Stimulated activated CD8-positive, alpha-beta memory T cell treated with anti-CD3 and anti-CD28 coated beads, Interleukin-2, amount 100 ng/mL, for 1 hour (primary cell): ENCODE measurements at places on chromosomes 12 and 14.

- DNase-seq = no peak
These were observed 268.7 kb downstream of the TMEM132D start for GRCh38 chr12:129635021-129635685.

GRCh38 chr12:67928621-67929383, 60.4 kb upstream of the IFNG-AS1 start:
- DNase-seq = no peak

DNA sequence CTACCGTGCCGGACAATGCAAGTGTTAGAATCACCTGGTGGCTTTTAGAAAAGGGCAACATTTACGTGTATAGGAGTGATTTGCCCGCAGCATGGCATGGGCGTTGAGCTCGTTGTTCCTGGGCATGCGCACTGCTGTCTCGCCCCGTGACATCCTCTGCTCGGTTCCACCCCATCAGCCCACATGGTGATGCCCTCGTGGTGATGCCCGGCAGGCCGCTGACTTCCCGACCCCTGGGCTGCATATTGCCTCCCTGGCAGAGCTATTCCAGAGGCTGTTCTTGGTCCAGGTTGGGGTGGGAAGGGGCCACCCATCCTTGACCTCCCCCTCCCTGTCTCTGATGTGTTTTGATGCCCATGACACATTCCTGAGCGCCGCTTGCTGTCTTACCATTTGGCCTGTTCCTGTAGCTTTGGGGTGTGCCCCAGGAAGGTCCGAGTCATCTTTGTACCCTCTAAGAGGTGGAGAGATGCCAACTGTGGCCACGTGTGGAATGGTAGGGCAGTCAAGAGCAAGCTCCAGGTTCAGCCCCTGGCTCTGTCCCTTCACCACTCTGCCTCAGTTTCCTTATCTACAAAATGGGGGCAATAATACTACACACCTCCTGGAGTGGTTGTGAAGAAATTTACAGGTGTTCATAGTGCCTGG, 4.8 kb downstream of the HIP1R start:
- no peak for DNase-seq

DNA sequence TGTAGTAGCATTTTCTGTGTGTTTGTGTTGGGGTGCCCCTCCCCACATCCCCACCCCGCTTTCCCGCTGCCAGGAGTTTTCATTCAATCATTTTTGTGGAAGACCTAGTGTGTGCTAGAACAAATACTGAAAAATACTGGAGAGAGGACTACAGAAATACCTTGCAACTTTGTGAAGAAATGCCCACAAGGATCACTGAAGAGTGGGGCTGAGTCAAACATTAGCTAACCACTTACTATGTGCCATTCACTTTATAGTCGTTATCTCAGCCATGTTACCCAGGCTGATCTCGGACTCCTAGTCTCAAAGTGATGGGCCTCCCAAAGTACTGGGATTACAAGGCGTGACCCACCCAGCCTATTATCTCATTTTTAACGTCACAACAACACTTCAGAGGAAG, 559 bp upstream of the LMBR1L start:
- DNase-seq = no peak

GRCh38 chr12:34033628-34034296, 11.5 kb downstream of the ALG10 start:
- DNase-seq = no peak

DNA sequence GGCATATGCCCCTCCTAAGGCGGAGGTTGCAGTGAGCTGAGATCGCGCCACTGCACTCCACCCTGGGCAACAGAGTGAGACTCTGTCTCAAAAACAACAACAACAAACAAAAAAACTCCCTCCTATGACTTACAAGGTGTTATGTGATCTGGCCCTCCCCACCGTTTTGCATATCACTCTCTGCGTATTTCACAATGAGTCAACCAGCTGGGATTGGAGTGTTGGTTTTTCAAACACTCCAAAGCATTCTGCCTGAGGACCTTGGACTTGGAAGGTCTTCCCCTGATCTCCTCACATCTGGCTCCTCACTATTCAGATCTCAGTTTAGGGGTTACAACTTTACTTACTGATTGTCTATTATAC, 14.0 kb downstream of the MANSC1 start:
- DNase-seq = no peak

DNA sequence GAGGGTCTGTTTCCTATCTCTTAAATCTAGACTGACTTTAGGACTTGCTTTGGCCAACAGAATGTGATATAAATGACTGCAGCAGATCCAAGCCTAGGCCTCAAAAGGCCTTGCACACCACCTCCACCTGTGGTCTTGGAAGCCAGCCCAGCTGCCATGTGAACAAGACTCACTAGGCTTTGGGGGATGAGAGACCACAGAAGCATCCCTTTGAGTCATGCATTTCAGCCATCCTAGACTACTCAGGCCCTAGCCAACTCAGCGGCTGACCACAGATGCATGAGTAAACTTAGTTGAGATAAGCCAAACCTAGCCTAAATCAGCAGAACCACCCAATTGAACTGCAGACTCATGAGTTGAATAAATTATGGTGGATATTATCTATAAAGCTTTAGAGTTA, 87.7 kb downstream of the KCNH5 start:
- no peak for DNase-seq

DNA sequence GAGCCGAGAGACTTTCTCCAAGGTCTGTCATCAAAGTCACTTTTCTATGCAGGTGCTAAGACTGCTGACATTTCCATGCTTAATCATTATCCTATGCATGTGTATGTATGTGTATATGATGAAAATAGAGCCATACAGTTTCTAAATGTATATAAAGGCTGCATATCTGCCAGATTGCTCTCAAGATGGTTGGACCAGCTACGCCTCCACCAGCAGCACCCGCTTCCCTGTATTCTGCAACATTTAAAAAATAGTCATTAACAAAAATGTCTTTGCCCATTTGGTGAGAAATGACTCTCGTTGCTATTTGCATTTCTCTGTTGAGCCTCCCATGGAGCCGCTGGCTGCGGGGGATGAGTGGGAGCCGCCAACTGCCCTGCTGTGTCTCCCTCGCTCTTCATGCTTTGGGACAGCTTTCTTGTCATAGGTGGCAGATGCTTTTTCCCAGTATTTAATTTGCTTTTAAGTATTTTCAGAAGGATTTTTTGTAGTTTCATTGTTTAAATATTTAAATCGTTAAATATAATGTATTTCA, 54.7 kb downstream of the DYNC1H1 start:
- DNase-seq = no peak

GRCh38 chr12:120397824-120398540, 29.0 kb upstream of the MSI1 start:
- no peak for DNase-seq

GRCh38 chr14:31568671-31569070, 7.5 kb downstream of the NUBPL start:
- DNase-seq = no peak

DNA sequence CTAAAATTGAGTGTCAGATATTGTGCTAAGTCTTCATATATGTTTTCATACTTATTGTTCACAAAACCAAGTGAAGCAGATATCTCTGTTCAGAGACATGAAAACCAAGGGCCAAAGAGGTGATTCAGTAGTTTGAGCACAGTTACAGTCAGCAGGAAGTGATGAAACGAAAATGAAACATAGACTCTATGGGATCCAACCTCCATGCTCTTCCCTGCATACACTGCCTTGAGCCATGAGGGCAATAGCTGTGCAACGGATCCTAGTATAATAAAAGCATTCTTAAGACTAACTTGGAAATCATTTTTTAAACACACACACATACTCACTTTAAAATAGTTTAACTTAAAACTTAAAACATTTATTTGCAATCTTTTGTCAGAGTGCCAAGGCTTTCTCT, 27.9 kb downstream of the ESR2 start:
- no peak for DNase-seq

GRCh38 chr12:1885599-1886245, 32.7 kb downstream of the CACNA2D4 start:
- no peak for DNase-seq

DNA sequence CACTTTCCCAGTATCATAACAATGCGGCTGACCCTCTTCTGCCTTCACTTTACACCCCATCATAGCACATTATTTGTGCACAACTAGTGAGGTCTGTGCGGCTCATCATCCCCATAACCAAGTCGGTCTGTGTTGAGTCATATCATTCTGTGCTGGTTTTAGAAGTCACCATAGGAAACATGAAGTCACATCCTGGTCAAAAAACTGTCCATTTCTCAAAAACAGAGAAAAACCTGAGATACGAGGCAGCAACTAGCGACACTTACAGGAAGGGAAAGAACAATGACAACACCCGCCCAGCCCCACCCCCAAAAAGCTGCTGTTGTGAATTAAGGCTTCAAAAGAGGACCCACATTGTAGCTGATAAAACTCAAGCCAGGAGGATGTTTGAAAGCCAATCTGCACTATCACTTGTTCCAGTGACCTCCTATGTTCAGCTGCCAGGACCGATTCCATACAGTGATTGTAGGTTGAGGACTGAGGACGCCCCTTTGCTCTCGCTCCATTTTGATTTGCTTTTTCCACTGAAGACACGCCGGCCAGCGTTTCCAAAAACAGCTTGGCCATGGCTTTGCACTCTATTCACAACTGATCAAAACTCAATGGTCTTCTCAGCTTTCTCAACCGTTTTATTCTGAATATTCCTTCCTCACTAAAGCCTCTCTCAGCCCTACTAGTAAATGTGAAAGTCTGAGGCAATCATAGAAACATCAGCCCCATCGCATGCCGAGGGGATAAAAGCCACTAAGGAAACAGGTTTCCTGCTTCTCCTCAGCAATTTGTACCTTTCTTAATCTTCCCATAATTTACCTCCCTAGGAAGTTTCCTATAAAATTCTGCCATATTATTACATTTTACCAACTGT, 87.5 kb downstream of the DUSP16 start:
- DNase-seq = peak; percentile 26

DNA sequence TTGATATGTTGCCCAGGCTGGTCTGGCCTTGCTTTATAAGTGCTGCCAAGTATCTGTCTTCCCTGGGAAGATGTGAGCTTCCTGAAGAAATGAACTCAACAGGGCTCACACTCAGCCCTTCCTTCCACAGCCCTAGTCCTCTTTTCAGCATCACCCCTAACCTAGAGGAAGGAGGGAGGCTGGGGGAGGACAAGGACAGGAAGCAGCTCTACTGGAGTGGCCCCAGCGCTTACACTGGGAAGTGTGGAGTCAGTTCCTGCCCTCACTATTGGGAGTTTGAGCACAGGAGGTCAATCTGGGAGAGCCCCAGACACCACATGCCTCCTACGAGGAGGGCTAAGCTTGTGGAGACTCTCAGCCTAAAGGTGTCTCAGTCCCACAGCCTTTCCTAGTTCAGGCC, 16.8 kb downstream of the GALNT6 start:
- DNase-seq = no peak

DNA sequence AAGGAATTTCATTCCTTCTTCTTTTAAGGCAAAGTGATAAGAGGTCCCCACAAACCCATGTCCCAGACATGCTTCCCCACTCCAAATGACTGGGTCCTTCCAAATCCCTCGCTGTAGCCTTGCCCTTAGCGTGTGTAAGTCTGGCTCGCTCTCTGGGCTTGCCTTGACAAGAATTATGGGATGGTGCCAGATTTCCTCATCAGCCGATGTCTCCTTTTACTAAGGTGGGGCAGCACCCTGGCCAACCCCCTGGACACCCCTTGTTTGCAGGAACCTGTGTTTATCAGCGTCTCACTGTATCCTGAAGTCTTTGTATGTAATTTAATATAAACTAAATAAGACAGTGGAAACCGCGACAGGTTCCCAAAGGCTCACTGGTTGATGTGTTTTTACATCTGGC, 493.3 kb downstream of the EGLN3 start:
- no peak for DNase-seq

DNA sequence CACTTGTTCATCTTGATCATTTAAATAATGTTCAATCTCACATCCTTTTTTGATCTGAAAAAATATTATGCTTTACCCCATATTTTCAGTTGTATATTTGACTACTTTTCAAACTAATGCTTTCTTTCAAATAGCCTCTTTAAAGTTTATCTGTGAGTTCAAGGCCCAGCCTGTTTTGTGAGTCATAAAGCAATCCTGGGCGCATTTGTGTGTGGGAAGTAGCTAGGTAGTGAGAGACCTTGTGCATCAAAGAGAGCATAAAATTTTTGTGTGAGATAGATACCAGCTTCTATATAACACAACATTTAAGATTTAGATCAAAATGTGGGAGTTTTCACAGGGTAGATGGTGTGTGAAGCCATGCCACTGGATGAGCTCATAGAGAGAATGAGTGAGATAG, 405.6 kb downstream of the NAV3 start:
- DNase-seq = no peak

- no peak for DNase-seq
These were observed 7.6 kb upstream of the LRTM2 start for GRCh38 chr12:1812650-1813302.

- DNase-seq = no peak
These were observed 46.1 kb upstream of the PTPRO start for GRCh38 chr12:15276088-15276698.

GRCh38 chr14:50030036-50030435, 86.3 kb downstream of the VCPKMT start:
- no peak for DNase-seq

GRCh38 chr12:42923583-42923982, 334.0 kb upstream of the PRICKLE1 start:
- no peak for DNase-seq

DNA sequence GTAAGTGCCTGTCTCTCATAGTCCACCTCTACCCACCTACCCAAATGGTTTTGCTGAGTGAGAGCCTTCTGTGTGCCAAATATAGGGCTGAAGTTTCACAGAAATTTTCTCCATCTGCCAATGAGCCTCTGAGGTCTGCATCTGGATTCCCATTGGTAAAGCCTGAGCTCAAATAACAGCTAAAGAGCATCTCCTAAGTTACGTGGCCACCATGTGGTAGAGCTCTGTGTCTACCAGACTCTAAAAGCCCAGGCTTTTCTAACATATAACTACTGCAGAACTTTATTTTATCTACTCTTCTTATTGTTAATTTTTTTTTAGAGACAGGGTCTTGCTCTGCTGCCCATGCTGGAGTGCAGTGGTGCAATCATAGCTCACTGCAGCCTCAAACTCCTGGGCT, 16.0 kb downstream of the AMDHD1 start:
- no peak for DNase-seq

DNA sequence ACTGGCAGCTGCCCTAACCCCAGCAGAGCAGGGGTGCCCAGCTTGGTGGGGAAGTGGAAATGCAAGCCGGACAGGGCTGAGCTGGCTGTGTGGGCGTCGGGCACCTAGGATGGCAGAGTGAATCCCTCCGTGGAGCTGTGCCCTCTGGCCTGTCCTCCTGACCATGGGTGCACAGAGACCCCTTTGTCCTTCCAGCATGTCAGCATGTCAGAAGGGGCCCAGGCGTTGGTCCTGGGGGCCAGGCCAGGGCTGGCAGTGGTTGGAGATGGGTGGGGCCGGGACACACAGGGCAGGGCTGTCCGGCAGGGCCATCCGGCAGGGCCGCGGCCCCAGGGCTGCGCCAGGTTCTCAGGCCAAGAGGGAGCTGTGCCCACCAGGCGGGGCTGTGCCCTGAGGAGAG, 8.8 kb upstream of the TEX22 start:
- no peak for DNase-seq

DNA sequence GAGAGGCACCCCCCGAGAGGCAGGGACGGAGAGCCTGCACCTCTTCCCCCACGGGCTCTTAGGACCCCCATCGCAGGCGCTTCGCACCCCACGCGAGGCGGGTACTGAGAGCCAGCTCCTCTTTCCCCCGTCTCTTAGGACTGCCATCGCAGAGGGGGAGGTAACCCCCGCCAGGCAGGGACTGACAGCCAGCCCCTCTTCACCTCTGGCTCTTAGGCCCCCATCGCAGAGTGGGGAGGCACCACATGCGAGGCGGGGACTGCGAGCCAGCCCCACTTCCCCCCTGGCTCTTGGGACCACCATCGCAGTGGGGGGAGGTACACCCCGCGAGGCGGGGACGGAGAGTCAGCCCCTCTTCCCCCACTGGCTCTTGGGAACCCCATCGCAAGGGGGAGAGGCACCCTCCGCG, 46.1 kb downstream of the DDX11 start:
- no peak for DNase-seq

- no peak for DNase-seq
These were observed 320.1 kb upstream of the RTL1 start for GRCh38 chr14:101223561-101224162.
